H54 (cell line): ENCODE measurements at places on chromosomes 3 and 15.

DNA sequence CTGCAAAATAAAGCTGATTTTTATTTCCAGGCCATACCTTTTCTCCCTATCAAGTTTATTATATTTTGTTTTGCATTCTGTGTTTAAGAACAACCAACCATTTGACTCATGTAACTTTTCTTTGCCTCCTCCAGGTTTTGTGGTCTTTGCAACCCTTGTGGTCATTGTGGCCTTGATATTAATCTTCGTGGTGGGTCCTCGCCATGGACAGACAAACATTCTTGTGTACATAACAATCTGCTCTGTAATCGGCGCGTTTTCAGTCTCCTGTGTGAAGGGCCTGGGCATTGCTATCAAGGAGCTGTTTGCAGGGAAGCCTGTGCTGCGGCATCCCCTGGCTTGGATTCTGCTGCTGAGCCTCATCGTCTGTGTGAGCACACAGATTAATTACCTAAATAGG lies 27.6 kb downstream of the NIPA2 start:
- DNase-seq, result no peak

- DNase-seq, result no peak
Measured at GRCh38 chr3:67640023-67640660, 14.3 kb downstream of the SUCLG2 start.

DNA sequence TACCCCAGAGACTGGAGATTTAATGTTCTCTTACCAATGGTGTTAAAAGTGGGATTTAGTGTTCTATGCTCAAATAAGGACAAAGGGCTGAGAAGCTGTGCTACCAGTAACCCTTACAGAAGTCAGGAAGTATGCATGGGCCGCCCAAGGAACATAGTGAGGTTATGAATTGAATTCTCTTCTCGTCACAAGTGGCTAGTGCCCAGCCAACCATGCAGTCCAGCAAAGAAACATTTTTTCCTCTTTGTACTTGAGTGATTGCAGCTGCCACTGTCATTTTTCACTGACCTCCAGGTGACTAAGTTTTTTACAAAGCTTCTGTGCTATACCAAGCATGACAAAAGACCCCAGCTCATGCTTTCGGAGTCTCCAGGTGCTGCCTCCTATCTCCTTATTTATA lies 110.6 kb upstream of the DCBLD2 start:
- no peak for DNase-seq

GRCh38 chr15:66497502-66498455 lies at the start of gene SNAPC5:
Gene SNAPC5, minus strand, starts transcription at chr15:66497762. Its CDS starts 31 bp downstream, at chr15:66497731.
- DNase-seq, result peak; percentile 61

DNA sequence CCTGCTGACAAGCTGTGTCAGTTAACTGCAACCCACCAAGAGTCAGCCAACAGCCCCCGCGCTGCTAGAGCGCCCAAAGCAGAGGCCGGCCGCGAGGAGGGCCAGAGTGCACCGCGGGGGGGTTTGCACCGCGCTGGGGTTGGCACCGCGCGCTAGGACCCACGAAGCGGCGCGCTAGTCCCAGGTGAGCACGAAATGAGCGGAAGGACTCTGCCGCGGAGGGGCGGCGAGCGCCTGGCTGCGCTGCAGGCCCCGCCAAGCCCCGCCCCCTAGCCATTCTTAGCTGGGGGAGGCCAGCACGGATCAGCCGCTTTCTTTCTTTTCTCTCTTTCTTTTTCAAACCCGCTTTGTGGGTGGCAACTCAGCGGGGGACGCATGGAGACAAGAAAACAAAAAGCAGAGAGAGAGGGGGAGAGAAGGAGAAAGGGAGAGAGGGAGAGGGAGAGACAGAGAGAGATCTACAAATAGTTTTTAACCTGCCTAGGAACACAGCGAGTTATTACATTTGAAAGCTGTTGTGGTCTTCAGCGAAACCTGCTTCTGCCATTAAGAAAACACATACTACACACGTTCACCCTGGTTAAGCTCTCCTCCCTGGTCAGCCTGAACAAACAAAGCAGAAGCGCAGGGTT lies 6.9 kb upstream of the FOXB1 start:
- DNase-seq, result no peak

DNA sequence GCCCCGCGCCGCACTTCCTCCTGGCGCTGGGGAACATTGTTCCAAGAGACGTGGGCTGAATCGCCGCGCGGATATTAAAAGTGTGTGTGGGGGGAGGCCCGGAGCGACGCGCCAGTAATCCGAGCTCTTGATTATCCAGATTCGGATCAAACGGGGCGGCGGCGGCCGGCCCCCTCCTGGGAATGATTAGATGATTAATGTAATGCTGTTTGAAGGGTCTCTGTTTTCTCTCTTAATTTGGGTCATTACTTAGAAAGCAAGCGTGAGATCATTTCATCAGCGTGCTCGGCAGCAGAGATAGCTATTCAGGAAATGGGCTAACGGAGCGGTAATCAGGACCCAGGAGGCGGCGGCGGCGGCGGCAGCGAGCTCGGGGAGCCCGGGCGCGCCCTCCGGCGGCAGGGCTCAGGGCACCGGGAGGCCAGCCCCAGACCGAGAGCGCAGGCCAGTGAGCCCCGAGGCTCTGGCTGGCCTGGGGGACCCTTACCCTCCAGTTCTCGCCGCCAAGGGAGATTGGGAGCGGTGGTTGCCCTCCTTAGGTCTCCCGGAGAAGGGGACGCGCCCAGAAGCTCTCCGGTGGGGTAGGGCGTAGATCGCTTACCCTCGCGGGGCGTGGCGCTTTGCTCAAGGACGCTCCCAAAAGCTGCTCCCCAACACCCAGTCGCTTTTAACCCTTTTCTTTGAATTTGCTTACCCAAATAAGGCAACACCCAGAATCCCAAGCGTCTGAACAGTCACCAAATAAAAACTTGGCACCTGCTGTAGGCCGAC lies 4.5 kb downstream of the FEZF2 start:
- DNase-seq, result no peak

GRCh38 chr3:189512039-189512438 lies 119.2 kb upstream of the TP63 start:
- no peak for DNase-seq
